Inflammatory macrophage treated with lipopolysaccharide for 4 hours (primary cell): ENCODE measurements at places on chromosomes 1 and 21.

DNA sequence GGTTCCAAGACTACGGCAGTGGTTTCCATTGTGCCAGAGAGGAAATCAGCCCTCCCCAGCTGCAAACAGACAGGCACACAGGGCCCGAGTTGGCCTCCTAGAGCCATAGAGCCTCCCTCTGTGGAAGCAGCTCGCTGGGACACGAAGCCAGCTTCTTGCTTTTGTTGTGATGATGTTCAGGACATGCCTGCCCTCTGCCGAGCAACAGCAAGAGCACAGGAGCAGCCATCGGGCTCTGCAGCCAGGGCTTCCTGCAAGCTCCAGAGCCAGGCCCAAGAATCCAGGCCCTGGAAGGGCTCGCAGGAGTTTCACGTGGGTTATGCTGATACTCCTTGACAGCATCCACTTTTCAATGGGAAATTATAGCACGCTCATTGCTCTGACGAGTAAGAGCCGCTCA, 18.5 kb downstream of the NPHP4 start:
- no peak for DNase-seq

GRCh38 chr1:206872139-206872538, 6.7 kb downstream of the IL20 start:
- DNase-seq, result no peak

DNA sequence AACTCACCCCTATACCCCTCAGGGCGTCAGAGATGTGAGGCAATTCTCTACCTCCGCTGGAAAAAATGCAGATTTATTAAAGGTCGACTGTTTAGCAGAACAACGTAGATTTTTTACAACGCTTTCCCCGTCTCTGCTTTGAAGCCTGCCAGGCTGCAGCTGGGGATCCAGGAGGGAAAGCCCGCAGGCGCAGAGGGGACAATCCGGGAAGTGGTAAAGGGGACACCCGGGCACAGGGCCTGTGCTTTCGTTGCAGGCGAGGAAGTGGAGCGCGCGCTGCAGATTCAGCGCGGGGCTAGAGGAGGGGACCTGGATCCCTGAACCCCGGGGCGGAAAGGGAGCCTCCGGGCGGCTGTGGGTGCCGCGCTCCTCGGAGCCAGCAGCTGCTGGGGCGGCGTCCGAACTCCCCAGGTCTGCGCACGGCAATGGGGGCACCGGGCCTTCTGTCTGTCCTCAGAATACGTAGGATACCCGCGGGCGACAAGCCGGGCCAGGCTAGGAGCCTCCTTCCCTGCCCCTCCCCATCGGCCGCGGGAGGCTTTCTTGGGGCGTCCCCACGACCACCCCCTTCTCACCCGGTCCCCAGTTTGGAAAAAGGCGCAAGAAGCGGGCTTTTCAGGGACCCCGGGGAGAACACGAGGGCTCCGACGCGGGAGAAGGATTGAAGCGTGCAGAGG, 5.5 kb downstream of the SIM2 start:
- DNase-seq, result no peak

DNA sequence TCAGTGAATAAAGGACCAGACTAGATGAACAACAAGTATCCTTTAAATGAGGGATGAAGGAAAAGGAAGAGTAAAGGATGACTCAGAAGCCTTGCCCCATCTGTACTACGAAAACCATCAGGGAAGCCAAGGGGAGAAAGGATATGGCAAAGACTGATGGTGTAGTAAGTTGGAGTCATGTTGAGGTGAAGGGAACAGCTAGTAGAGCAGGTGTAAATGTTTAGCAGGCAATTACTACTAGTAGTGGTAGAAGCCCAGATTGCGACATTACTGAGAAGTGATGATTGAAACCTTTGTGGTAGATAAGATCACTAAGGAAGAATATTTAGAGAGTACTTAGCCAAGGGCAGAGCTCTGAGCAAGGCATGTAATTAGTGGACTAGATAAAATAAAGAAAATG, 84.0 kb downstream of the PHTF1 start:
- no peak for DNase-seq

DNA sequence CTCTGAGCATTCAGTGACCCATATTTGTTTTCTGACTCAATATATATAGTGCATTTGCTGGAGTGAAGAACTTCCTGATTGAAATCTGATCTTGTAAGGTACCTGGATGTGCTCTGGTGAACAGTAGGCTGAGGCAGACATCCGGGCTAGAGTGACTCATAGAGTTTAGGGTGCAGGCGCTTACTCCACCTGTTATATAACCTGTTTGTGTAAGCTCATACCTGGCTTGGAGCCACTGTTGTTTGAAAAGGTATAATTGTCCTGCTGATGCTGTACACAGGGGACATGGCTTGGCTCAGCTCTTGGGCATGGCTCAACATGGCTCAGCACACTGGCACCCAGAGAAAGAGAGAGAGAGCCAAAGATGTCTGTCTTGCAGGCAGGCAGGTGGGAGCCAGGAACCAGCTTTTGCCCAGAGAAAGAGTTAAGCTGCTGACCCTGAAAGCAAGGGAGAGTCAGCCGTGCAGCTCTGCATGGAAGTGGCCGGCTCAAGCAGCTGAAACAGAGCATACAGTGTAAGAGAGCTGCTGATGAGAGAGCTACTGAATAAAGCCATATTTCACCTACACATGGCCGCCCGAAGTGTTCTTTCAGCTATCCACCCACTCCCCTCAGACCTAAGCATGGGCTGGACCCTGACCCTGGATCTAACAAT, 43.2 kb downstream of the GJA5 start:
- no peak for DNase-seq

DNA sequence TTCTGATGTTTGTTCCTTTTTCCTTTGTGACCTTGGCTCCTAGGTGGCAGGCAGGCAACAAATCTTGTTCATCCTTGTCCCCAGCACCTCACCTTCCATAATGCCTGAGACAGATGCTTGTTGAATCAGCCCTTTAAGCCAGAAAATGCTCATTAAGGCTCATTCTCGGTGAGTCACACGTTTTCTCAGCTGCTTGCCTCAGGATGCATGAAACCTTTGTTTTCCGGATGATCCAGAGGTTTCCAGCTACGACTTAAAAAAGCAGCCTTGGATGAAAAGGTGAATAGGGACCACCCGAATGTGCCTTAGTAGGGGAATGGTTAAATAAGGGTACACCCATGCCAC, 4.6 kb upstream of the ATP13A2 start:
- DNase-seq, result no peak

DNA sequence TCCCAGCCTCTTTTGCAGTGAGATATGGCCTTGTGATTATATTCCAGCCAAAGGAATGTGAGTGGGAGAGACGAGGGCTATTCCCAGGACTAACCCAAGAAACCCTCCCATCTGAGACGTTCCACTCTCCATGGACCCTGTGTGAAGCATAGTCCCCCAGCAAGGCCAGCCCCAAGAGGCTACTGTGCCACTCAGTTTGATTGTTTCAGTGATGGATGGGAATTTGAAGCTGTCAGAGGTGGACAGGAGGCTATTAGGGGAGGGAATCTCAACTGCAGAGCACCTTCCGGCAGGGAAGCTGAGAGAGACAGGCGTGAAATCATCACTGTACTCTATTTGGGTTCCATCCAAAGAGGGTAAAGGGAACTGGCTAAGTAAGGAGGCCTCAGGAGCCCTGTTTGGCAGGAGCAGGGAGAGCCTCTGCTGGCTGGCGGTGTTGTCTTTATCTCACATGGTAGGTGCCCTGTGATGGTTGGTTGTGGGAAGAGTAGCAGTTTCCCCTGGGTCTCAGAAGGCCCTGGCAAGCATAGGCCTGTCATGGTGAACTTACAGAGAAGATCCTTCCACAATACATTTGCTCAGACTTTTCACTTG, 3.4 kb upstream of the TEX35 start:
- no peak for DNase-seq

DNA sequence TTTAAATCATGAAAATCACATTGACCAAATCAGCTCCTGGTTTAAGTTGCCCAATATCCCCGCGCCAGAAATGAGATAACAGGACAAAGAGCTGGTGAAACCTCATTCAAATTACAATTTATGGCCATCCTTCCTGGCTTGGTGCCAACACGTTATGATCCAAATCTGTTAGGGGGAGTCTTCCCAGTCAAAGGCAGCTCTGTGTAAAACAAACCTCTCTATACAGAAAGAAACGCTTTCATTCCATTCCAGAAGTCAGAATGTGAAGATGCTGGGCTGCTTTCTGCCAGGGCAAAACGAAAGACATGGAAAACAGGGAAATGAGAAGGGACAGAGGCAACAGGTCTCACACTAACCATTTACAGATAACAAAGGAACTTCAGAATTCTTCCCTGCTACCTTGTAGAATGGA, 53.5 kb upstream of the TIAM1 start:
- no peak for DNase-seq

- no peak for DNase-seq
Measured at GRCh38 chr1:62318320-62318755, 896 bp downstream of the KANK4 start.

DNA sequence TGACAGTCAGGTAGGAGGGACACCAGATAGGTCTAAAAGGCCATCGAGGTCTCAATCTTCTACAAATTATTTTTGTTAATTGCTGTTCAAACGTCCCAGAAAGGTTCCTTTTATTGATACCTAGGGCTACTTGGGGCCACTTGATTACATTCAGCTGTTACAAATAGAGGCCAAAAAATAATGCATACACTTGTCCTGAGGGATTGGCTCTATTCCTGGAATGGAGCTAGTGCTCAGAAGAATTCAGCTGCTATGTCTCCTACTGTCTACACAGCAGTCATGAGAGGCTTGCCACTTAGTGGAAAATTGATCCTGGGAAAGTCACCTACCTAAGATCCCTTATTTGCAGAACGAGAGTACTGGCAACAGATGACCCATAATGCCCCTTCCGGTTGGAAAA, 498.3 kb downstream of the ADGRL2 start:
- no peak for DNase-seq

GRCh38 chr21:33189237-33189636, 40.5 kb upstream of the IFNAR2 start:
- no peak for DNase-seq

DNA sequence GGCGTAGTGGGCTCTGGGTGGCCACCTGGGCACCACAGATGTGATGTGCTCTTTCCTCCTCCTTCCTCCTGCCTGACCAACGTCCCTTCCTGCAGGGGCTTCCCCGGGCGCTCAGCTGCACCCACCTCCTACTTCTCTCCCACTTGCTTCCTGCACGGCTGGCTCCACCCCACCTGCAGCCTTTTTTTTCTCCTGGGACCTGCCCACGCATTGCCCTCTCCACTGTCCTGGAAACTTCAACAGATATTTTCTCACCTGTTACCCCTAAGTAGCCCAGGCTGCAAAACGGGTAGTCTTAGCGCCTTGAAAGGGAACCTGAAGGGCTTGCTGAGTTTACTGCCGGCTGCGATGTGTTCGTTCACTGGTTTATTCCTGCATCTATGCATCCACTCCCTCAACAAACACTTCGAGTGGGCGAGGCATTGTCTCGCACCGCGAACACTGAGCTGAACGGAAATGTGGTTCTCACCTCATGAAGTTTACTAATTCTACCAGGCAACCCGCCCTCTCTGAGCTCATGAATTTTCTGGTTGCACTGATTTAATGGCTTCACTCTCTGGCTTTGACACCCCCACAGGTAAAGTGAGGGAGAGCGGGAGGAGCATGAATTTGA, 23.6 kb downstream of the ZBTB18 start:
- DNase-seq, result no peak

DNA sequence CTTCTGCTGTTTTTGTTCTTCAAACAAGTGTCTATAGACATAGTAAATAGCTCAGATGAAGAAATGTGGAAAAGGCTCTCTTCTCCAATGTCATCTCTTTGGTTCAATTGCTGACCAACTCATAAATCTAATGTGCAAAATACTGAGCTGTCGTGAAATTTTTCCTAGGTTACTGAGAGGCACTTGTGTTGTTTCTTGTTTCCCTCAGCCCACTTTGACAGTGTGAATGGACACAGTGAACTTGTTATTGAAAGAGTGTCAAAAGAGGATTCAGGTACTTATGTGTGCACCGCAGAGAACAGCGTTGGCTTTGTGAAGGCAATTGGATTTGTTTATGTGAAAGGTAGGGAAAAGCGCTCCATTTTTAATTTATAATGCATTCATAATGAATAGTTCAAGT, 245.3 kb downstream of the TPR start:
- DNase-seq, result no peak

- DNase-seq, result no peak
Measured at GRCh38 chr1:39988618-39989343, 33.8 kb downstream of the MFSD2A start.

DNA sequence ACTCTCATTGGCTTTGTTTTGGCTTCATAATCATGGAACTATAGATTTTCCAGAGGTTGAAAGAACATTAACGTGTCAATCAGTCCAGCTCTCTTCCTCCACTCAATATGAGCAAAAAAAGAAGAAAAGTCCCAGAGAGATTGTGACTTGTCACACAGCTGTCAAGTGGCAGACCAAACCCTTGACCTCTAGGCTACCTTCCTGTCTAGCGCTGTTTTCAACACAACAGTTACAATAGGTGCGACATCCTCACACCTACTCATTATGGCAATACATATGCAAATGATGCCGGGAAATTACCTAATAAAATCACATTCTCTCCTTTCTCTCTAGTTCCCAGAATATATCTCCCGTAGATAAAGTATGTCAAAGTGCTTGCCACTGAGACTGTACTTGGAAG, 1.1 kb downstream of the WARS2 start:
- DNase-seq, result no peak

DNA sequence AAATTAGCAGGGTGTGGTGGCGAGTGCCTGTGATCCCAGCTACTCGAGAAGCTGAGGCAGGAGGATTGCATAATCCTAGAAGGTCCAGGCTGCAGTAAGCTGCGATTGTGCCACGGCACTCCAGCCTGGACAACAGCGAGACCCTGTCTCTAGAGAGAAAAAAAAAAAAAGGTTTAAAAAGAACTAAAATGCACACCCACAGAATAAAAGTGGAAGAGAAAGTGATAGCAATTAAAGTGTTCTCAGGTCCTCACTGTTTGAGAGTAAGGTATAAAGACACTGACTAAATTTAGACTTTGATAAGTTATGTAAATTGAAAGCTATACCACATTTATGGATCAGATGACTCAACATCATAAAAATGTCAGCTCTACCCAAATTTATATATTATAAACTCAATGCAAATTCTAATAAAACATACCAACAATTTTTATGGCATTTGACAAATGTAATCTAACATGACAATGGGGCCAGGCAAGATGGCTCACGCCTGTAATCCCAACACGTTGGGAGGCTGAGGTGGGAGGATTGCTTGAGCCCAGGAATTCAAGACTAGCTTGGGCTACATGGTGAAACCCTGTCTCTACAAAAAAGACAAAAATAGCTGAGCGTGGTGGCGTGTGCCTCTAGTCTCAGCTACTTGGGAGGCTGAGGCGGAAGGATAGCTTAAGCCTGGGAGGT, 11.8 kb downstream of the ZBTB17 start:
- DNase-seq, result peak; percentile 92

- DNase-seq, result no peak
Measured at GRCh38 chr1:25091658-25092057, 140.6 kb downstream of the SYF2 start.

- DNase-seq, result peak; percentile 86
Measured at GRCh38 chr1:228083871-228084278, 1.4 kb downstream of the ARF1 start.
